ENCODE measurements at places on chromosomes 5 and 9.

- no peak for DNase-seq
Observed at GRCh38 chr9:70933321-70933720, 188.1 kb downstream of the TRPM3 start.

DNA sequence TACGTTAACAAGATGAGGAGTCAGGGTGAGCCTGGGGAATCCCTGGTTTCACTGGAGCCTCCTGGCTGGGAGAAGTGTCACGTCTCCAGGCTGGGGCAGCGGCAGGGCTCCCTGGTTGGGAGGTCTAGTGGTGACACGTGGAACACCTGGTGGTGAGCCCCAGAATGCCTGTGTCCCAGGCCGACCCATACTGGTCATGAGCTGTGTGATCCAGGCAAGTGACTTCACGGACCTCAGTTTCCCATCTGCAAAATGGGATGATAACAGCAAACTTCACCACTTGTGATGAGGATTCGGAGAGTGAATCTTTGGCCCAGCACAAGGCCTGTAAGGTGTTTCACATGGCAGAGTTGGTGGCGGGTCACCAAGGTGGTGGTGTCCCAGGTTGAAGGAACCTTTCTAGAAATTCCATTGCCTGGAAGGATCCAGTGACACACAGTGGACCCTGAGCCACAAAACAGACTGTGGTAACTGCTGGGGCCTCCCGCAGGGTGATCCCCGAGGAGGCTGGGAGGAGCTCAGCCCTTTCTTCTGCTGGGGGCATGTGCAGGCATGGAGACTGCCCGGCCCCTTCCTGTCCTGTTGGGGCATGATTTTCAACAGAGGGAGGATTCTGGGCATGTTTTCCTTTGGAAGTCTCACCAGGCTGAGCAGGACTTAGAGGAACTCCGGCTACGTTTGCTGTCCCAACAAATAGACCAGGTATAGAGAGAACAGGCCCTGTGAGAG, 153.9 kb upstream of the IER5L start:
- no peak for DNase-seq

DNA sequence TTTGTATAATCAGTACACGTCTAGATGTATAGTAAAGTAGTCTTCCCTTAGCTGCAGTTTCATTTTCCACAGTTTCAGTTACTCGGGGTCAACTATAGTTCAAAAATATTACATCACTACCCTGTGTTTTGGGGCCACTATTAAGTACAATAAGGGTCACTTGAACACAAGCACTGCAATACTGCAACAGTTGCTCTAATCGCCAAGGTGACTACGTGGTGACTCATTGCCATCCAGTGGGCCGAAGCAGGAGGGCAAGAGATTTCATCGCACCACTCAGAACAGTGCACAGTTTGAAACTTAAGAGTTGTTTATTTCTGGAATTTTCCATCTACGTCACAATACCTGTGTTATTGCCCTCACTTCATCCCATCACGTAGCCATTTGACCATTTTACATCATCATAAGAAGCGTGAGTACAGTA, at the start of gene ARL14EPL:
TSS of gene ARL14EPL (plus strand) at position 379 of the 424 bp plus-strand sequence. CDS start 18,994 bp downstream, outside the sequence.
- peak; percentile 78 for DNase-seq

- DNase-seq = no peak
Observed at GRCh38 chr5:122702524-122702875, 72.4 kb upstream of the SNX2 start.

DNA sequence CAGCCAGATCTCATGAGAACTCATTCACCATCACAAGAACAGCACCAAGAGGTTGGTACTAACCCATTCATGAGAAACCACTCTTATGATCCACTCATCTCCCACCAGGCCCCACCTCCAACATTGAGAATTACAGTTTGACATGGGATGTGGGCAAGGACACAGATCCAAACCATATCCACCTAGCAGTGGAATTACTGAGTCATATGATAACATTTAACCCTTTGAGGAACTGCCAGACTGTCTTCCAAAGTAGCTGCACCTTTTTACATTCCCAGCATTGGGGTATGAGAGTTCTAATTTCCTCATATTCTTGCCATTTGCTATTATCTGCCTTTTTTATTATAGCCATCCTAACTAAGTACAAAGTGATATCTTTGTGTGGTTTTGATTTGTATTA, 51.9 kb downstream of the CTNNA1 start:
- no peak for DNase-seq

DNA sequence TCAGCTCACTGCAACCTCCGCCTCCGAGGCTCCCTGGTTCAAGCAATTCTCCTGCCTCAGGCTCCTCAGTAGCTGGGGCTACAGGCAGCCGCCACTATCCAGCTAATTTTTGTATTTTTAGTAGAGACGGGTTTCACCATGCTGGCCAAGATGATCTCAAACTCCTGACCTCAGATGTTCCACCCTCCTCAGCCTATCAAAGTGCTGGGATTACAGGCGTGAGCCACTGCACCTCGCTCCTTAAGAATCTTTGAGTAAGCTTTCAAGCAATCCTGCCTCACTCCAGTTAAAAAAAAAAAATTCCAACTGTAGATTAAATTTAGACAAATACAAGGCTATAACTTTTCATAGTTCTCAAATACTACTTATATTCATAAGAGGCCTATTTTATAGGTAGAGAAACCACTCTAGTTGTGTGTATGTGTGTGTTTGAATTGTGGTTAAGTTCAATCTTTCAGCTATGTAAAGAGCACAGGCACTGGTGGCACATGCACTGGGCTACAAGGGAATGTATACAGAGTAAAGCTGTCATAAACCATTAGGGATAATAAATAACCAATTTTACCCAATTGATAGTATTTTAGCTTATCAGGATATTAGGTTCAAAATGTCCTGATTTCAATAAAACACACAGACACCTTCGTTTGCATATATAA, 50.6 kb upstream of the RAPGEF6 start:
- DNase-seq = no peak
